ENCODE measurements at places on chromosomes 1 and 21. TPM values are rescaled to one million over a fixed set of nuclear protein-coding genes. Genes with fewer than 3 reads are reported as not detected.

Gene PCP4
- total RNA-seq, result not detected

Gene PLA2G4A
- total RNA-seq, result 0.11 TPM

DNA sequence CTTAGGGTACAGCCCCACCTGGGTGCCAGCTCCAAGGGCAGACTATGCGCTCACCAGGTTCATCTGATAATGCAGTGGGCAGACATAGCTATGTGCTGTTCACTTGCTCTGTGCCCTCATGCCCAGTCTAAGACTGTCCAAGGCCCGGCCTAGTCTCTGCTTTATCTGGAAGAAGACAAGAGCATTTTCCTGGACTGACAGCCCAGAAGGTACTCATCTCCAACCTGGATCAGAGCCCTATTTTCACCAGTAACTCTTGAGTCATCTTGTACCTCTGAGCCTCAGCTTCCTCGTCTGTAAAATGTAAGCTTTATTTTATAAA, 28.5 kb upstream of the LRRC8C start:
- peak overlapping the region; percentile 34 for H3K4me3 ChIP-seq
- peak overlapping the region; percentile 99 for H3K27ac ChIP-seq
- H3K4me1 ChIP-seq, result peaks cover 96% of the 10 kb centered on the region
- peaks cover 24% of the 10 kb centered on the region for H3K36me3 ChIP-seq

- H3K27ac ChIP-seq, result no peak overlapping the region
- no peak for DNase-seq
- no peaks in the 10 kb centered on the region for H3K27me3 ChIP-seq
These were observed 8.0 kb downstream of the SLC30A2 start for GRCh38 chr1:26037904-26038303.

- peaks cover 19% of the 10 kb centered on the region for H3K27me3 ChIP-seq
- no peaks in the 10 kb centered on the region for H3K36me3 ChIP-seq
- H3K4me1 ChIP-seq, result peaks cover 7% of the 10 kb centered on the region
- no peak overlapping the region for H3K27ac ChIP-seq
- no peak for DNase-seq
These were observed 29.9 kb upstream of the CTPS1 start for GRCh38 chr1:40949563-40949962.

GRCh38 chr1:16371725-16372124, 4.7 kb downstream of the SZRD1 start:
- DNase-seq, result peak; percentile 29
- H3K27me3 ChIP-seq, result no peaks in the 10 kb centered on the region
- peak overlapping the region; percentile 89 for H3K27ac ChIP-seq
- H3K4me3 ChIP-seq, result peak overlapping the region; percentile 60
- peaks cover 65% of the 10 kb centered on the region for H3K4me1 ChIP-seq

- no peak for DNase-seq
- H3K4me1 ChIP-seq, result no peaks in the 10 kb centered on the region
- H3K27me3 ChIP-seq, result no peaks in the 10 kb centered on the region
These were observed 106.6 kb downstream of the DUSP10 start for GRCh38 chr1:221635305-221635704.

DNA sequence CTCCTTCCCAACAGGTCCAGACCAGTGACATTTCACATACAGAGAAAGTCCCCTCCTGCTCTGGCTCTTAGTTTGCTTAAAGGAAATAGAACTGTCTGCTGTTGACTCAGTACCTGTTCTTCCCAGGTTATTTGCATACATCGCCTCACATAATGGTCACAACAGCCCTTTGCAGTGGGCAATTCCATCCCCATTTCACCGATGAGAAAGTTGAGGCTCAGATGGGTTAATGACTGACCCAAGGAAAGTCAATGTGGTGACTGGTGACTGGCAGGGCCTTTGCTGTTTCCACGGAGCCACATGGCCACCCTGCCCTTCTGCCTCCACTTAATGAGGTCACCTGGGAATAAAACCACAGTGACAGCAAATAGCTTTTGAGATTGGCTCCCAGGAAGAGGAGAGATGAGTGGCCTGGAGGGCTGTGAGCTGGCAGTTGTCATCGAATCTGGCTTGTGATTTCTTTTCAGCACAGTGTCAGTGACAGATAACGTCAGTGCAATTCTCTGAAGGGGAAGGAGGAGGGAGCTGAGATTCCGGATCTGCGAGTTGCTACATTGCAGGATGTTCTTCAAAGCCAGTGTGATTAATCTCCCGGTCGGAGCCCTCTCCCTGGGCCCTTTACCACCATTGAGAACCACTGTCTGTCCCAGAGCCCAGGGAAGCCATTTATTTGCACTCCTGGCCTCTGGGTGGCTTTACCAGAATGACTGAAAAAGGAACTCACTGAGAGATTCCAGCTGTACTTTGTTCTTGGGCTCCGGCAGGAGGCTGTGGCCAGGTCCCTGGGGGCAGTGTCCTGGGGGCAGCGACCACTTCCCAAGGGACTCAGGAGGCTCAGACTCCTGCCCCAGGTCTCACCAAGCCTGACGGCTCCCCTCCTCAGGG, 117.2 kb downstream of the CNIH3 start:
- H3K36me3 ChIP-seq, result no peaks in the 10 kb centered on the region
- no peak overlapping the region for H3K27ac ChIP-seq
- H3K27me3 ChIP-seq, result no peaks in the 10 kb centered on the region
- H3K4me1 ChIP-seq, result peaks cover 22% of the 10 kb centered on the region
- H3K4me3 ChIP-seq, result no peak overlapping the region

- H3K4me3 ChIP-seq, result no peak overlapping the region
- no peak overlapping the region for H3K27ac ChIP-seq
- H3K27me3 ChIP-seq, result no peaks in the 10 kb centered on the region
- H3K36me3 ChIP-seq, result no peaks in the 10 kb centered on the region
These were observed 45.1 kb downstream of the TRPM2 start for GRCh38 chr21:44398499-44398898.

All from activated CD8-positive, alpha-beta T cell treated with anti-CD3 and anti-CD28 coated beads for 36 hours (primary cell).